Mesenteric fat pad (tissue), 1 donor: ENCODE measurements at places on chromosomes 16 and 17. TPM values are rescaled to one million over a fixed set of nuclear protein-coding genes. Genes with fewer than 3 reads are reported as not detected.

GRCh38 chr17:7252176-7253043 is at the start of gene ELP5:
TSS of gene ELP5 (plus strand) at chr17:7252215. CDS start at chr17:7252551, 336 bp downstream.
- peak; percentile 97 for DNase-seq

TPSD1 gene
- total RNA-seq: not detected

DNA sequence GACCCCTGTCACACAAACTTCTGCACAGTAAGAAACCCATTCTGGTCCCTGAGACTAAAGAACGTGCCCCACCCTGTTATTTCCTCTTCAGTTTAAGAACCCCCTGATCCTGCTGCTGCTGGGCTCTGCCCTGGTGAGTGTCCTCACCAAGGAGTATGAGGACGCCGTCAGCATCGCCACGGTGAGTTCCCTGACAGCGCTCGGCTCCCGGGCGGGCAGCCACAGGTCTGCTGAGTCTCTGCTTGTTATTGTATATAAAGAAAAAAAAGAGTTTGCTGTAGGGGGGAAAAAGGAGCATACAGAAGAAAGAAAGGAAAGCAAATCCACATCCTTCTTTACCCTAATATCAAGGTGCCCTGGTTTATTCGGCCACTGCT is 40.0 kb downstream of the ATP2C2 start:
- no peak for DNase-seq

GRCh38 chr16:165539-166374 is at the start of gene HBM:
TSS of gene HBM (plus strand) at chr16:165978. CDS start at chr16:165998, 20 bp downstream.
- no peak for DNase-seq

- no peak for DNase-seq
Observed at GRCh38 chr16:70472786-70473433, 18.5 kb downstream of the FCSK start.

DNA sequence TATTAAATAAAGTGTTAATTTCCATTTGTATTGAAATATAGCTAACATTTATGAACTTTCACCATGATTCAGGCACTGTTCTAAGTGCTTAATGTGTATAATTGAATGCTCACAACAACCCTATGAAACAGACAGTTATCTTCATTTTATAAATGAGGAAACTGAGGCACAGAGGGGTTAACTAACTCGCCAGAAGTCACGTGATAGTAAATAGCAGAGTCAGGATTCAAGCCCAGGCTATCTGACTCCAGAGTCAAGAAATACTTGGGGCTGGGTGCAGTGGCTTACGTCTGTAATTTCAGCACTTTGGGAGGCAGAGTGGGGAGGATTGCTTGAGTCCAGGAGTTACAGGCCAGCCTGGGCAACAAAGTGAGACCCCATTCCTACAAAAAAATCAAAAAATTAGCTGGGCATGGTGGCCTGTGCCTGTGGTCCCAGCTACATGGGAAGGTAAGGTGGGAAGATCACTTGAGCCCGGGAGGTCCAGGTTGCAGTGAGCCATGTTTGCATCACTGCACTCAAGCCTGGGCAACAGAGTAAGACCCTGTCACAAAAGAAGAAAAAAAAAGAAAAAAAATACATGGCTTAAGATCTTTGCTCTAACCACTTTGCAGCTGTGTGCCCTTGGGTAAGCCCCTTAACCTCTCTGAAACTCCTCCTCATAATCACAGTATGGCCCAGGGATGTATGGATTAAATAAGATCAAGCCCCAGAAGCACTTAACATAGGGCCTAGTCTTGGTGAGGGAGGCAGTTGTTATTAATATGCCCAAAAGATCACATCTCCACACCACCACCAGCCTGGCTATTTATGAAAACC is 29.0 kb downstream of the WSB1 start:
- no peak for DNase-seq

DNASE1L2 gene
- total RNA-seq: 0.39 TPM

GRCh38 chr16:87047221-87048037 is 269.8 kb downstream of the C16orf95 start:
- peak; percentile 59 for DNase-seq

DNA sequence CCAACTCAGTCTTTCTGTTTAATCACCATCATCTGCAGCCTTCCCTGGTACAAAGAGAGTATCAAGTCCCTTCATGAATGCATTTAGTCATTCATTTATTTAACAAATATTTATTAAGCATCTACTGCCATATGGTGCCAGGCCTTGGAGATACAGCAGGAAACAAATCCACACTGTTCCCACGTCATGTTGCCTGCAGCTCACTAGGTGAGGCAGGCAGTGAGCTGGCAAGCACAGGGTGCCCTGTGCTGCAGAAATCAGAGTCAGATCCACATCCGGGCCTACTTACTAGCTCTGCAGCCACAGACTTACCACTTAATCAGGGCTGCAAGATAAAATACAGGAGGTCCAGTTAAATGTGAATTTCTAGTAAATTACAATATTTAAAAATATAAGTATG is 38.5 kb upstream of the CES5A start:
- no peak for DNase-seq

DNA sequence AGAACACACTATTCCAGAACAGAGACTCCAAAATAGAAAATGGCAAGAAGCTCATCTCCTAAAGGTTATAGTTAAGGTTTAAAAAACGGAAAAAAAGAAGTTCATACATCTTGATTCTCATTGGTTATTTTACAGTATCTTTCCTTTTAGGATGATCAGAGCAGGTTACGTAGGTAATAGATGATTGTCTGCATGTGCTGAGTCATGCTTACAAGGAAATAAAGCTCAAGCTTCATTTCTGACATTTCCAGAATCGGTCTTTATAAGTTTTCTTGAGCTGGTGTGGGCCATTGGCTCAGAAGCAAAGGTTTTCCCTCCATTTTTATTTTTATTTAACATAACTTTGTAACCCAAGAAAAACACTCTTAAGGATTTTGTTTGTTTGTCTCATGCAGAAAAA is 1030.3 kb upstream of the CDH8 start:
- DNase-seq: no peak

GRCh38 chr17:81053041-81053970 is 18.4 kb downstream of the BAIAP2 start:
- DNase-seq: no peak

DNA sequence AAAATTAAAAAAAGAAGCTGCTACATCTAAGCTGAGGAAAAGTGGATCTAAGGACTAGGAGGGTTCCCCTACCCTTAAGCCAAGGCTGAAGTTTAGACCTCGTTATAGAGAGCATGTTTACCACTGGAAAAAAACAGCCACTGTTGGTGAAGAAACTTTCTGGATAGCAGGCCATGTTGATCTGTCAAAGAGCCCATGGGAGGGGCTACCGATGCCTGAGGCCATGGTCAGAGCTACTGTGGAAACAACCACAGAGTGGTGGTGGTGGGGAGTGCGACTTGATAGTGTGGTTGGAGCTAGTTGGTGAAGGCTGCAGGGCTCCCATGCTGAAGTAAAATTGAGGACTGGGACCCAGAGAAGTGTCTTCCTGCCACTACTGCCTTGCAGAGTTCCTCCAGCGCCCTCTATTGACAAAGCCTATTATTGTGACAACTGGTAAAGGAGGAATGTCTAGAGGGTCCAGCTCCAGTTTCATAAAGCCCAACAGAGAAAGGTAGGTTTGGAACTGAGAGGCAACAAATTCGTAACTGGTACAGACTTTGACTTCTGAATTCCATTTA is 12.7 kb upstream of the FAM20A start:
- DNase-seq: no peak

DNA sequence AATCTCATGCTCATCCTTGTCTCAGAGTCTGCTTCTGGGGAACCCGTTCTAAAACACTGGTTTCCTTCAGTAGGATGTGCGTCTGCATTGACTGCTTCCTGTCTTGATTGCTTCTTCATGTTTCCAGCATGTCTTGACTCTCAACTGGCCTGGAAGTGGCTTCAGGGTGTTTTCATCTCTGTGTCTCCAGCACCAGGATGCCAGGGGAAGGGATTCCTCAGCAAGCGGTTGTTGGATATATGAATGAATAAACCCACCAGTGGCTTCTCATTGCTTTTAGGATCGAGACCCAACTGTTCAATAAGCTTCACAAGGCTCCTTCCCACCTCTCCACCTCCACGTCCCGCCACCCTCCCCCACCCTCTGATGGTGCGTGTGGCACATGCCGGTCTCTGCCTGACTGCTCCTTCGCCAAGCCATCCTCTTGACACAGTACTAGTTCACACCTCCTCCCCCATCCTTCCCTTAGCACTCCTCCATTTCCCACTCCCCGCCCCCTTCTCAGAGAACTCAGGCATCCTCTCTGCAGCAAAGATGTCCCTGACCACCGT is 14.1 kb upstream of the TNS4 start:
- DNase-seq: peak; percentile 71

GRCh38 chr16:4987580-4988374 is 29.6 kb downstream of the SEC14L5 start:
- no peak for DNase-seq

- no peak for DNase-seq
Observed at GRCh38 chr17:73187203-73187769, 5.6 kb upstream of the COG1 start.

DNA sequence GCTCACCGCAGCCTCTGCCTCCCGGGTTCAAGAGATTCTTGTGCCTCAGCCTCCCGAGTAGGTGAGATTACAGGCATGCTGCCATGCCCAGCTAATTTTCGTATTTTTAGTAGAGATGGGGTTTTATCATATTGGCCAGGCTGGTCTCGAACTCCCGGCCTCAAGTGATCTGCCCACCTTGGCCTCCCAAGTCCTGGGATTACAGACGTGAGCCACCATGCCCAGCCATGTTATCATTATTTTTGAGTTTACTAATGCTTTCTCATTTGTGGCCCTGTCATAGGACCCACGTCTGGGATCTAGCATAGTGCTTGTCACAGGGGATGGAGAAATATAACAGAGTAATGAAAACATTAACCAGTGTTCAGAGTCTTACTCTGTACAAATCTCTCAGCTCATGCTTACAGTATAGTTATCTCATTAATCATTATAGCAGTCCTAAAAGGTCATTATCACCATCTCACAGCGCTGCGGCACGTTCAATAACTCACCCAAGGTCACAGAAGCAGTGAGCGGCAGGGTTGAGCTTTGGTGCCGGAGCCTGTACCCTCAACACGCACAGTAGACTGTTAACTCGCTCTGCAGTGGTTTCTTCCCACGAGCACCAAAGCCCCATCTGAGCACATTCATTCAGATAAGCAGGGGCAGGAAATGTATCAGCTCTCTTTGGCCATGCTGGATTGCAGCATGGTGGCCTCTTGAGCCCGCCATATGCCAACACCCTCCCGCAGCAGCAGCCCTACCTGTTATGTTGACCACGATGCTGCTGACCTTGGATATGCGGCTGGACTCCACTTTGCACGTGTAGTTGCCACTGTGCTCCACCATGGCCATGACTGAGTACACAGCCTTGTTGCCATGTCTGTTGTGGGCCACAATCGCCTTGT is 21.4 kb downstream of the PECAM1 start:
- peak; percentile 73 for DNase-seq

DNA sequence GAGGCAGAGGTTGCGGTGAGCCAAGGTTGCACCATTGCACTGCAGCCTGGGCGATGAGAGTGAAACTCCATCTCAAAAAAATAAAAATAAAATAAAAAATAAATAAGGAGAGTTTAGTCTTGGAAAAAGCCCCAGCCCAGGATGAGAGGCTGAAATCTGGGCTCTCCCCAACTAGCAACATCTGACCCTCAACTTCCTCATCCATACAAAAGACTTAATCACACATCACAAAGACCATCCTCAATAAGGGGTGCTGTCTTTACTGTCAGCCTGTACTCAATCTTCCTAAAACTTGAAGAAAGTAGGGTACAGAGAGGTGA is 11.4 kb upstream of the SLC4A1 start:
- DNase-seq: no peak

- DNase-seq: no peak
Observed at GRCh38 chr17:38672788-38673706, 1.7 kb downstream of the EPOP start.
